ENCODE measurements at places on chromosomes 7 and 10.

DNA sequence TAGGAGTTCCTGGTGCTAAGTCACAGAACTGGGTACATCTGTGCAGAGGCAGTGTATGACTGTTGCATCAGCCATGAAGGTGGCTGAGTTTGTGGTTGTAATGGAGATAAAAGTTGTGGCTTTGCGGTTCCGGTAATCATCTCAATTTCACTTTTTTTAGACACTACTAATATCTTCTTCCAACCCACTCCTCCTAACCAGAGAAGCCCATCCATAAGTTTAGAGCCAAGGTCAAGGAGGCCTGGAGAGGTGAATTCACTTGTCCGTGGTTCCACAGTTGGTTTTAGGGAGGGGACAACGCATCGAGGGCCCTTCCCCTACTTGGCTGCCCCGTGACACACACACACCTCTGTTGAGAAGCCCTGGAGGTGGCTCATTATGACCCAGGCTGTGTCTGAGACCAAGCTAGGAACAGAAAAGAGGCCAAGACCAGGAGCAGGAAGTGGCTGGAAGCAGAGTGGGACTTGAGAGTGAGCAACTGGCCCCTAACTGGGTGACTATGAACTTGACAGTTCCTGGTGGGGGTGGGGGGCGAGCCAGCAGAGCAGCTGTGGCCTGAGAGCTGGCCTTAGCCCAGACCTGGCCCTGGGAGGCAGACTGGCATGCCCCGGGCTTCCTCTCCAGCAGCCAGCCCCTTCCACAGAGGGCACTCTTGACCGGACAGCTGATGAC lies 66.8 kb upstream of the COL13A1 start:
- DNase-seq: no peak

- DNase-seq: no peak
These were observed 239.5 kb upstream of the PLXNA4 start for GRCh38 chr7:132815696-132816311.

- no peak for DNase-seq
These were observed 71.6 kb downstream of the PLCE1 start for GRCh38 chr10:94065362-94065761.

DNA sequence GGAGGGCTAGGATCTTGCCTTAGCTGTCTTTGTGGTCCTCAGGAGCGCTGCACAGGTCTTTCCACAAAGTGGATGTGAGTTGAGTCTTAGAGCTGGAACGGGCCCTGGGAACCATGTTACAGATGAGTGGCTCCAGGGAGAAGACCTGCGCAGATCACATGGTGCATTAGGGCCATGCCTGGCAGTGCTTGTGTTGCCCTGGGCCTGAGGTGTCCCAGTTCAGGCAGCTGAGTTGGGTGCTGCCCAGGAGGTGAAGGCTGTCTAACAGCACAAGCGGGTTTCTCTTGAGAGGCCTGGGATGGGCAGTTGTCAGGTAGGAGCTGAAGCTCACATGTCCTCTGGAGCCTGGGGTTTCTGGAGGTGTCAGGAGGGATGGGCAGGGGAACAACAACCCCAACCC lies 33.7 kb upstream of the ANKRD2 start:
- no peak for DNase-seq

- no peak for DNase-seq
These were observed 452.7 kb downstream of the DPP6 start for GRCh38 chr7:154504918-154505317.

DNA sequence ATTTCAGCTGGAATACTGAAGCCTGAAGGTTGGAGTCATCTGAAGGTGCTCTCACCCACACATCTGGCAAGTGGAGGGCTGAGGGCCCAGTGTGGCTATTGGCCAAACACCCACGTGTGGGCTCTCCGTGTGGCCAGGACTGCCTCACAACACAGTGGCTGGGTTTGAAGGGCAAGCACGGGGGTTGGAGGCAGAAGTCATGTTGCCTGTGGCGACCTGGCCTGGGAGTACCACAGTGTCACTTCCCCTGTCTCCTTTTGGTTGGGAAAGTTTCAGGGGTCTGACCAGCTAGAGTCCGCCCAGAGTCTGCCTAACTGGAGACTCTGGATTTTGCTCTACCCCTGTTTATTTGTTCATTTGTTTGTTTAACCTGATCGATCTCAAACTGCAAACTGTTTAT lies 169.5 kb downstream of the DNAJB6 start:
- DNase-seq: no peak

DNA sequence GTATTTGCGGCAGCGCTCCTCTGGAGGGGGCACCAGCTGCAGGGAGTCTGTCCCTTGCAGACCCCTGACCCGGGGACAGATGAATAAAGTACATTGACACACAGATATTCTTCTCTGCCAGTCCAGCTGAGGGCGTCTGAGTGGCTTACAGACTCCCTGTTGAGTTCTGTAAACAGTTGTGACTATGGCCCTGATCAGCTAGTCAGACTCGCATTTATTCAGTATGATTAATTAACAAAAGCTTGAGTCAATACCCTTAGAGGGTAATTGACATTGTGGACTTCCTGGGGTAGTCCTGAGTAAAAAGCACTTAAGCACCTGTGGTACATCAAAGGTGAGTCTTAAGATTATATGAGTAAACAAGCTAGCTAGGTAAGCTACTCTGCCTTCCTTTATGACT lies 21.0 kb downstream of the ANKRD30A start:
- DNase-seq: peak; percentile 3

- no peak for DNase-seq
These were observed 170.1 kb upstream of the SEMA3D start for GRCh38 chr7:85356916-85357315.

DNA sequence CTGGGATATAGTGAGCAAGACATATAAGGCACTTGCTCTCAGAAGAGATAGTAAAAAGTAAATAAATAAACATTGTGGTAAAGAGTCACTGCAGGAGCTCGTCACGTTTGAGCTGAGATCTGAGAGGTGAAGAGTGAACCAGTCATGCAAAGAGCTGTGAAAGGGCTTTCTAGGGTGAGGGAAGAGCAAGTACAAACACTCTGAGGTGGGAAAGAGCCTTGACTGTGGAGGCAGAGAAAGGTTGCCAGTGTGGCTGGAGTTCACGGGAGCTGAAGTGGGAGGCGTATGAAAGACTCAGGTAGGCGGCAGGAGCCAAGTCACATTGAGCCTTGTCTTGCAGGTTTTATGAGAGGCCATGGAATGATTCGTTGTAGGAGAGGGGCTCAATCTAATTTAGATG lies 141.0 kb downstream of the C1GALT1 start:
- no peak for DNase-seq

DNA sequence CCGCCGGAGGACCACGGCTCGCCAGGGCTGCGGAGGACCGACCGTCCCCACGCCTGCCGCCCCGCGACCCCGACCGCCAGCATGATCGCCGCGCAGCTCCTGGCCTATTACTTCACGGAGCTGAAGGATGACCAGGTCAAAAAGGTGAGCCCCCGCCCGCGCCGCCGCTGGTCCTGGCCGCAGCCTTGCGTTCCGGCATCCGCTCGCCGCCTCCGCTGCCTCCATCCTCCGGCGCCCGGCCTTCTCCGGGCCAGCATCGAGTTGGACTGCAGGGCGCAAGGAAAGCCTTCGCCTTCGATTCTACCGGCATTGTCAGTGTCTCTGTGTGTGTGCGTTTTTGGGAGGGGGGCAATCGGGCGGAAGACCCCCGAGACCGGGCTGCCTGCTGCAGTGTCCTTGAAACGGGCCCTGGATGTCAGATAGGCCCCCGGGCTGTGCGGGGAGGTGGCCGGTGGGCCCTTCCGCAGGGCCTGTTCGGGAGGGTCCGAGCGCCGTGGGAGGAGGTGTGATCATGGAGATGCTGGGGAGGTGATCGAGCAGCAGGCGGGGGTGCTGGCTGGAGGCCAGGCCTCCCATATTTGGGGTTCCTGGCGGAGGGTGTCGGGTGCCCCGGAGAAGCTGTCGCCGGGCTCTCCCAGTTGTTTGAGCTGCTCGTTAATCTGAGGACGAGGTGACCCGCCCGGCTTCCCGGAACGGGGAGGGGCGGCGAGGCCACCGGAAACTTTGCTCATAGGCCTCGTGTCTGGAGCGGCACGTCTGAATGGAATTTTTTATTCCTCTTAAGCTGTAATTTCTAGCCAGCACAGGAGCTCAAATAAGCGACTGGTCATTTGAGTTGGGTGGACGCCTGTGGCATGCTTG lies 40.8 kb downstream of the HK1 start:
- peak; percentile 51 for DNase-seq

- no peak for DNase-seq
These were observed 128.0 kb upstream of the CACUL1 start for GRCh38 chr10:118882741-118883140.

DNA sequence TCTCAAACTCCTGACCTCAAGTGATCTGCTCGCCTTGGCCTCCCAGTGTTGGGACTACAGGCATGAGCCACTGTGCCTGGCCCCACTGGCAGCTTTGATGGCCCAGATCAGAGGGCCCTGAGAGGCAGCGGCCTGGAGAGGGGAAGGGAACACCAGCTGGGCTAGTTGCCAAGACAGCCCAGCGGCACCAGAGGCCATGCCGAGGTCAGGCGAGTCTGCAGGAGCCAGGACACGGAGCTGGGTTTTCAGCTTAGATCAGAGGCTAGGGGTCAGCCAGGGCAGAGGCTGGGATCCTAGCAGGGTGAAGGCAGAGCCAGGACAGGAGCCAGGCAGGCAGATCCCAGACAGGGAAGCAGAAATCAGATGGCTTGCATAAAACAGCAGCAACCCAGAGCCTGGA lies 92.9 kb downstream of the MYL10 start:
- DNase-seq: peak; percentile 35

GRCh38 chr10:130171196-130171595 lies 35.0 kb downstream of the GLRX3 start:
- no peak for DNase-seq

- peak; percentile 41 for DNase-seq
These were observed 1066.5 kb downstream of the TYW1 start for GRCh38 chr7:68063171-68063570.

DNA sequence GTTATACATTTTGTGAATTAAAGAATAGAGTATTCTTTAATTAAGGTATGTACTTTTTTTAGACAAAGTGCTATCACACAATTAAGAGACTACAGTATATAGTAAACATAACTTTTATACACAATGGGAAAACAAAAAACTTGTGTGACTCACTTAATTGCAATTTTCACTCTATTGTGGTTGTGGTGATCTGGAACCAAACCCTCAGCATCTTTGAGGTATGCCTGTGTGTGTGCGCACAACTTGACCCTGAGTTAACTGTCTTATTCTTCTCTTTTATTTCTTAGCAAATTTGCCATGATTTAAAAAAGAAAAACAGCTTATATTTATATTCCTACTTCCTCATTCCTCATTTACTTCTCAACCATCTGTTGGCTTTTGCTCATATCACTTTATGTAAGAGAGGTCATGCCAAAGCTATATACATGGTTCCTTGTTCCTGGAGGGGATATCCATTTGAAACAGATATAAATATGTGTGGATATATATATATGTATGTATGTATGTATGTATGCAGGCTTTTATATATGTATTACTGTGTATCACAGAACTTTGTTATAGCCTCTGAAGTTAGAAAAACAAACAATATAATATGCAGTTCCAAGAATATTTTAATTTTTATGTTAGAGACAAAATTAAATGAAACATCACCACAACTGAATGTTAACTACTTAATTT lies 259.5 kb upstream of the HGF start:
- no peak for DNase-seq

- DNase-seq: no peak
These were observed 250.5 kb downstream of the ZMYND11 start for GRCh38 chr10:385571-386300.

DNA sequence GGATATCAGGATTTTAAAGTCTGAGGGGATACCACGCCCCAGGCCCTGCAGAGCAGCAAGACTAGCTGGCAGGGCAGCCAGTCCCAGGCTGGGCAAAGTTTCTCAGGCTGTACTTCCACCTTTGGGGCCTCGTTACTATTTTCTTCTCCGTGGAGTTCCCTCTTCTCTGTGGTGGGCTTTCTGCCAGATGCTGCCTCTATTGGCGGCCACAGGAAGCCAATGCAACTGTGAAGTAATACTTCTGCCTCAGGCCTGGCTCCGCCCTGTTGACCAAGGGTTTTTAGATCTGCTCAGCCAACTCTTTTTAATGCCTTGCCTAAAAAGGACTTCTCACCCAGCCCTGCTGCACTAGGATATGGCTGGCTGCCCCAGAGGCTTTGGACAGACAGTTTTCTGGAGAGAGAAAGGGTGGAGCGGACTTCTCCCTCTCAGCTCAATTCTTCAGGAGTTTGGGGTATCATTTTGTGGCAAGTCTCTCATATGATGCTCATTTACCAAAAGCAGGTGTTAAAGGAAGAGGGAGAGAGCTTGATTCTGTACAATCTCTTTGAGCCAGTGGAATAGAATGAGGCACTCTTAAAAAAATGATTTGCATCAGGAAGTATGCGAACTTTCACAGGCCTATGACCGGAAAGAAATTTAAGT lies 67.4 kb downstream of the HHEX start:
- peak; percentile 73 for DNase-seq

- DNase-seq: no peak
These were observed 63.9 kb downstream of the VPS41 start for GRCh38 chr7:38844952-38845563.

GRCh38 chr10:69367469-69367868 lies 49.2 kb downstream of the TACR2 start:
- DNase-seq: no peak

DNA sequence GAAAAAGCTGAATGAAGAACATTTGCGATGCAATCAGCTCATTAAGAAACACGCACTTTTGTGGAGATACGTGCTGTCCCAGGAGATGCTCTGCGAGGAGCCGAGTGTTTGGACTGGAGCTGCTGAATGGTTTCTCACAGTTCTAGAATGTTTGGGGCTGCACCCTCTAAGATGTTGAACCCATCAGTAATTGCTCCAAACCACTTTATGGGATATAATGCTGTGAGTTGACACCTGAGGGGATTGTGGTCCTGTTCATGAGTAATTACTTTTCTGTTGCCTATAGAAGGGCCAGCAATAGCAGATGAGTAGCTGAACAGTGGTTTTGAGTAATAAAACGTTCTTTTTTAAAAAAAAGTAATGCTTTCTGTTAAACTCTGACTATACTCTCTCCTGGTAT lies 63.1 kb downstream of the IKZF1 start:
- DNase-seq: no peak

- DNase-seq: no peak
These were observed 91.8 kb downstream of the COL28A1 start for GRCh38 chr7:7443806-7444350.

DNA sequence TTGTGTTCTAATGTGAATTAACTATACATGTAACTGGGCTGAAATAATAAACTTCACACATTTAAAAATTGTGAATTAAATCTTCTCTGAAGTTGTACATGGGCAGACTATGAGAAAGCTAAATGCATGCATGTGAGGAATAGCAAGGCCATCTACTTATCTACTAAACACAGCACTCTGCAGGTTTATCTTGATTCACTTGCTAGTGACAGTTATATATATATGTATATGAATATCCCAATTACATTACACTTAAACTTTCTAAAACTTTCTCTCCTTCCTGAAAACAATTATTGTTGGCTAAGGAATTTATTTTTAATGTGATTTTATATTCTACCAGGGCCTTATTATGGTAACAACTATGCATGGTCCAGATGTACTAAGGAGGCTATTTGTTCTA lies 5.1 kb upstream of the SP4 start:
- no peak for DNase-seq

DNA sequence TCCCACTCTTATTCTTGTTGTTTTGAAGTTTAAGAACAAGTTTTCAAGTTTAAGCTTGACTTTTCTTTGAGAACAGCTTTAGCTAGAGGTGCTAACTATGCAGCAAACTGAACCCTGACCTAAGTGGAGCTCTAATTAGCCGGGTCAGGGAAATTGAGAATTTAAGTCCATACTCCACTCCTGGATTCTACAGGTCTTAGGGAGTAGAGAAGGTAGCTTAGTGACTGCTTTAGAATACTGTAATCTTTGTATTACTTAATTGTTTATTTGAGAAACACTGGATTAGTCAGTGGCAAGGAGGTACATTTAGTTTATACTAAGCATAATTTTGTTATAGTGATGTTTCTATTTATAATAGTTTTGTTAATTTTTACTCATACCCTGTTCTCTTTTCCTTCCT lies 74.6 kb upstream of the STRIP2 start:
- no peak for DNase-seq

All from ELF-1 (cell line).